Fibroblast of lung (primary cell): ENCODE measurements at places on chromosomes 16 and 17.
A peak's percentile ranks its signal among the peaks of the same experiment; 100 is the strongest.

GRCh38 chr17:77475016-77475976 lies 334.5 kb downstream of the SEC14L1 start:
- DNase-seq = peak; percentile 94

GRCh38 chr16:53908731-53909130 lies 204.8 kb downstream of the FTO start:
- peak; percentile 61 for DNase-seq

GRCh38 chr17:15947976-15948752 lies 3.2 kb downstream of the ADORA2B start:
- no peak for DNase-seq

- DNase-seq = no peak
Observed at GRCh38 chr17:81703747-81704654, 834 bp downstream of the MRPL12 start.

GRCh38 chr17:12421646-12422306 lies 243.9 kb upstream of the MYOCD start:
- DNase-seq = no peak

DNA sequence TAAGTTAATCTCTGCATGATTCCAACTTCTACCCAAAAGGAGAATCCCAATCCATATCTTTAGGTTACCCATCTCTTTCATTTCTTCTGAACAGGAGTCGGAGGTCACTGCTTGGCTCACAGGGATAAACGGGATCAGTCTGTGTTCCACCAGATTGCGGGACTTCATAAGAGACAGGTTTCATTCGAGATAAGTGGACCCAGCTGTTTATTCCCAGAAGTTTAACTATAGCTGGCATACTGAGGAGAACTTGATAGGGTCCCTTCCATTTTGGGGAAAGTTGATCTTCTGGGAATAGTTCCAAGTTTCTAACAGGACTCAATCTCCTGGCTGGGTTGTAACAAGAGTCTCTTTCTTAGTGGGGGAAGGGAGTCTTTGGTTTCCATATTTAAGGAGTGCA lies 45.4 kb upstream of the ARL4D start:
- no peak for DNase-seq

GRCh38 chr17:63774969-63775265 lies 947 bp downstream of the DDX42 start:
- peak; percentile 22 for DNase-seq

DNA sequence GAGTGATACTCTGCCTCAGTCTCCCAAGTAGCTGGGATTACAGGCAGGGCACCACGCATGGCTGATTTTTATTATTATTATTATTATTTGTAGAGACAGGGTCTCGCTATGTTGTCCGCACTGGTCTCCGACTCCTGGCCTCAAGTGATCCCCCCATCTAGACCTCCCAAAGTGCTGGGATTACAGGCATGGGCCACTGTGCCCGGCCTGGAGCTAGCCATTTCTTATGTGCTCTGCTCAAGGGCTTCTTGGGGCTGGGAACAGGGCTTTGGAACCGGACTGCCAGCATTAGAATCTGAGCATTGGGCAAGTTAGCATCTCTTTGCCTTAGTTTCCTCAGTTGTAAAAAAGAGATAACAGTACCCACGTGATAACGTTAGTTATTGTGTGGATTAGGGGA lies 111.3 kb downstream of the C16orf78 start:
- DNase-seq = no peak

DNA sequence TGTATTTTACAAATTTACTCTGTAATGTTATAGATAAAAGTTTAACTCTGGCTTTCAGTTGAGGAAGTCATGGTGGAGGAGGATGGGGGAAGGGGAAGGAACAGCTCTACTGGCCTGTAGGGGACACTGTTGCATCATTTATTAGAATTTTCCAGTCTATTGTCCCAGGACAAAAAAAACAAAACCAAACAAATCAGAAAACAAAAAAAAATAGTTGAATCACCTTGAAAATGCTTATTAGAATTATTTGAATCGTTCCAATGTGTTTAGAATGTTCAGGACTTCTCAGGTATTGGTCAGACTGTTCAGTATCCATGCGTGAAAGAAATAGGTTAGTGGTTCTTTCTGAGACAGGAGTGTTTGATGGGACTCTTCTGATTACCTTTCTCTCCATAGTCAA lies 242.0 kb downstream of the FTO start:
- DNase-seq = peak; percentile 46

DNA sequence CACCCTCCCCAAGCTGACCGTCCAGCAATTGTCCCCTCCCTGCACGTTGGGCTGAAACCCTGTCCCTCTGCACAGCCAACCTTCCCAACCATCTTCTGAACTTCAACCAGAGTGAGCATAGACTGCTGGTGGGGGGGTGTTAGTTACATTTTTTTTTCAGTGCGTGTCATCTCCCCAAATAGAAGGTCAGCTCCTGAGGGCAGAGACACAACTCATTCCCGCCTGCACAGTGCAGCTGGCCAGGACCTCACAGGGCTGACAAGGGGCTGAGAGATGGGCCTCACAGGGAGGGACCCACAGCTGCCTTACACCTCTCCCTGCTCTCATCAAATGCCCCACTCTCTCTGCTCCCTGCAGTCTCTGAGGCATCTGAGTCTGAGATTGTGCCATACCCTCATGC lies 8.4 kb downstream of the SRL start:
- no peak for DNase-seq

- no peak for DNase-seq
Observed at GRCh38 chr17:35745246-35745645, 7.8 kb downstream of the GAS2L2 start.

DNA sequence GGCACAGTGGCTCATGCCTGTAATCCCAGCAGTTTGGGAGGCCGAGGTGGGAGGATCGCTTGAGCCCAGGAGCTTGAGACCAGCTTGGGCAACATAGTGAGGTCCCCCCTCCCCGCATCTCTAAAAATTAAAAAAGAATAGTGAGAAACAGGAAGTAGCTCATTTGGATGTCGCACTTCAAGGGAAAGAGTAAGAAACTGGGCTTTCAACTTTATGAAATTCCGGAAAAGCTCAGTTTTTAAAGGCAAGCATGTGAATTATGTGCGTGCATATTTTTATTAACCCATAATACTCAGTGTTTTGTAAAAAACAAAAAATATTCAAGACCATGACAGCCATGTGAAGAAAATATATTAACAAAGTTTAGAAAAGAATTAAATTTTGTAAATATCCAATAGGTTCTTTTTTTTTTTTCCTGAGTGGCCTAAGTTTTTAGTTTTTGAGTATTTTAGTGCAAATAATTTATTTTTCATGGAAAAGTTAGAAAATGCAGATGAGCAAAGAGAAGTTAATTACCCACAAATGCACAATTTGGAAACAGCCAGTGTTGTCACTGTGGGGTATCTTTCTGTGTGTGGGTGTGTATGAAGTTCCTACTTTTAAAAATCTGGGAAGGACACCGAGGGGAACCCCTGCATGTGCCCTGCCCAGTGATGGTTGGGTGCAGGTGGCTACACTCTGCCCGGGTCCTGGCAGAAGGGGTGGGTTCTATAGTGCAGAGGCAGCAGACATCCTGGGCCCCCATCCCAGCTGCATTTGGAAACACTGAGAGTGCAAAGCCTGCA lies 40.0 kb downstream of the CIBAR2 start:
- no peak for DNase-seq

DNA sequence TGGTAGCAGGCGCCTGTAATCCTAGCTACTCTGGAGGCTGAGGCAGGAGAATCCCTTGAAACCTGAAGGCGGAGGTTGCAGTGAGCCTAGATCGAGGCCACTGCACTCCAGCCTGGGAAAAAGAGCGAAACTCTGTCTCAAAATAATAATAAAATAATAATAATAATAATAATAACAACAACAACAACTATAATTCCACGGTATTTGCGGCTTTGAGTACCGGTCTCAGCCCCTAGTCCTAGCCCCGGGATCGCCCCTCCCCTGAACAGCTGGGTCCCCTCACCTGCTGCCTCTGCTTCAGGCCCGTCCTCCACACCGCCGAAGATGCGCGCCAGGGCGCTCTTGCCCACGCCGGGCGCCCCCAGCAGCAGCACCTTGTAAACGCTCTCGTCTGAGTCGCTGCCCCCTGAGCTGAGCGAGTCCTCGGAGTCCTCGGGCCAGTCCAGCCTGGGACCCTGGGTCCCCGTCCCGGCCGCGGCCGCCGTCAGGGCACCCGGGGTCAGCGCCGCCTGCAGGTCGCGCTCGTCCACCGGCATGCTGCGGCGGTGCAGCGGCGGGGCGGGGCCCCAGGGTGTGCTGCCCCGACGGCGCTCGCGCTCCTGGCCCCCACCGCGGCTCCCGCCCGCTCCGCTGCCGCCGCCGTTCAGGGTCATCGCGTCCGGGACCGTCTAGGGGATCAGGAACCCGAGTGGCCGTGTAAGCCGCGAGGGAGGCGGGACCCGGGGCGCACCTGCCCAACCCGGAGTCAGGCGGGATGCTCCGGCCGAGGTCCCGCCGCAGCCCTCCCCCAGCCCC lies 611 bp downstream of the RRAD start:
- DNase-seq = no peak

DNA sequence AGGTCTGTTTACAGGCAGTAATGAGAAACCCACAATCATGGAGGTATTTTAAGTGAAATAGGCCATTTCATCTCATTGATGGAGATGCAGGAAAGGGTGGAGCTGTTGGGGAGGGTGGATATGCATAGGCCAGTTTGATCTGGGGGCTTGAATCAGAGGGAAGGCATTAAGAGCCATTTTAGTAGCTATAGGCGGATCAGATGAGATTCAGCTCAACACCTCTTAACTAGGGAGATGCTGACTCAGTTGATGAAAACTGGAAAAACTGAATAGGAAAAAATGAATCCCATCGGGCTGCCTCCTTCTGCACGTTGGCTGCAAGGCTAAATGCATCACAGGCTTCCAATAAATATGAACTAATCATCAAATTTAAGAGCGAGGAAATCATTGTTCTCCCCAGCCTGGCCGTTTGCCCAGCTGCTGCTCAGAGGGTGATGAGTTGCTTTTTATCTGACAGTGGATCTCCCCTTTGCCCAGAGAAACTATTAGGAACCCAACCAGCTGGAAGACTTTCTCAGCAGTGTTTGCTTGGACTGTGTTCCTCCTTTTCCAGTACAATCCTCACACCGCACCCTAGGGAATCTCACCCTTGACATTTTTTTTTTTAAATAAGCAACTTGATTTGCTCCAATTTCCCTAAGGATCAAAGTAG lies 149.6 kb downstream of the SOX9 start:
- DNase-seq = peak; percentile 76

GRCh38 chr17:81336930-81337325 lies 41.8 kb upstream of the SLC38A10 start:
- DNase-seq = no peak

DNA sequence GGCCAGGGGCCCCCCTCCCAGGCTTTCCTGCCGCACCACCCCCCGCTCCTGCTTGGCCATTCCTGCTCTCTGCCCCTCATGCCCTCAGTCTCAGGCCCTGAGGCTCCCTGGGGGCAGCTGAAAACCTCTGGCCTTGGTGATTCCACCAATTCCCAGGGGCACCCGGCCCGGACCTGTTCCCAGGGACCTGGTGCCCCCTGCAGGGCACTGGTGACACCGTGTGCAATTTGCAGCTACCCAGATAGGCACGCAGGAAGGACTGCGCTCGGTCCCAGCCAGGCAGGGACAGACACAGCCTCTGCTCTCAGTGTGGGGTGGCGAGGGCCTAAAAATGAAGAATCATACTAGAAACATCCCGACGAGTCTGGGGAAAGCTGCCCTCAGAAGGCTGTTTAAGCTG lies 13.4 kb downstream of the WFDC1 start:
- peak; percentile 39 for DNase-seq

GRCh38 chr16:63684149-63685101 lies 1437.4 kb downstream of the CDH11 start:
- DNase-seq = no peak

- no peak for DNase-seq
Observed at GRCh38 chr17:74332017-74332650, 6.1 kb downstream of the KIF19 start.

DNA sequence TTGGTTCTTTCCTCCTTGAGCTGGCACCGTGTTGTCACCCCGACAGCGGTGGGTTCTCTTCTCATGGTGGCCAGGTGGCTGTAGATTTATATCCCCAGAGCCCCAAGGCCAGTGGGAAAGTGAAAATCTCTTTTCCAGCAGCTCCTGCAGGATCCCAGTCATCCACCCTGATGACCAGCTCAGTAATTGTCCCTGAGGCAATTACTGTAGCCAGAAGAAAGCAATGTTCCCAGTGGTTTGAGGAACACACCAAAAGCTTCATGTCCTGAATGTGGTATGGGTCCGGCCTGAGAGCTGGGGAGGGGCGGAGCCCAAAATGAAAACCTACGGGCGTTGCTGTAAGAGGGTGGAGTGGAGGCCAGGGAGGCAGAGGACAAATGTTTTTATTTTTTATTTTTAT lies 69.0 kb downstream of the WSB1 start:
- no peak for DNase-seq
